NCI-H69 (cell line): ENCODE measurements at places on chromosomes 5 and 9.
A peak's percentile ranks its signal among the peaks of the same experiment; 100 is the strongest.

GRCh38 chr5:39521940-39522590, 97.3 kb upstream of the DAB2 start:
- DNase-seq = no peak

- DNase-seq = peak; percentile 53
Observed at GRCh38 chr9:136193127-136193890, 11.6 kb downstream of the LHX3 start.

GRCh38 chr5:104344809-104345208, 782.2 kb upstream of the NUDT12 start:
- no peak for DNase-seq

GRCh38 chr5:40260361-40260760, 419.4 kb upstream of the PTGER4 start:
- DNase-seq = no peak

DNA sequence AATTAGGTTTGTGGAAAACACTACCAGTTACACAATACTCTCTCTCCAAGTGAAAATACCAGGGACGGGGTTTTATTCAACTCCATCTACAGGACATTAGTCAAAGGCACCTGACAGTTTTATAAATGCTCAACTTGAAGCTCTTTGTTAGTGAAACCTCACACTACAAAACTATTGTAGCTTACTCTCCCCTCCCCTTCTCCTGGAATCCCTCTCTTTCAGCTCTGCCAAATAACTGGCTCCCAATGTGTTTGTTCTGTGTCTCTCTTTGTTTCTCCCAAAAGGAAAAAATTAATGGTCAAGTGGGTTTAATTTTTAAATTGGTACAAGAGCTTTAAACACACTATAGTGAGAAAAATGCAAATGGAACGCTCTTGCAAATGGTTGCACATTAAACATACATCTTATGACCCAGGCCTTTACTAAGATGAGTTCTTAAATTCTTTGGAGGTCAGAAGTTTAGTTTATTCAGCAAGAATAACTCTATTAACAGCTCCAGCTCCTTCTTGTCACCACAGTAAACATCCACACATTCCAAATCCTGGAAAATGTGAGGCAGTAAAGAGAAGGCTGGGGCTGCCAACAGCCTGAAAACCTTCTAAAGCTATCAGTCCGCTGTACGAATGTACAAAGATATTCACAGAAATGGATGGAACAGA, 48.4 kb downstream of the ZNF608 start:
- peak; percentile 79 for DNase-seq

GRCh38 chr9:8613346-8613825, 813.8 kb upstream of the DMAC1 start:
- peak; percentile 79 for DNase-seq

- no peak for DNase-seq
Observed at GRCh38 chr5:180642181-180642775, 7.1 kb downstream of the FLT4 start.
